ENCODE measurements at places on chromosomes 7 and 10.

GRCh38 chr10:59957975-59958374, 51.6 kb upstream of the CCDC6 start:
- no peak for DNase-seq

DNA sequence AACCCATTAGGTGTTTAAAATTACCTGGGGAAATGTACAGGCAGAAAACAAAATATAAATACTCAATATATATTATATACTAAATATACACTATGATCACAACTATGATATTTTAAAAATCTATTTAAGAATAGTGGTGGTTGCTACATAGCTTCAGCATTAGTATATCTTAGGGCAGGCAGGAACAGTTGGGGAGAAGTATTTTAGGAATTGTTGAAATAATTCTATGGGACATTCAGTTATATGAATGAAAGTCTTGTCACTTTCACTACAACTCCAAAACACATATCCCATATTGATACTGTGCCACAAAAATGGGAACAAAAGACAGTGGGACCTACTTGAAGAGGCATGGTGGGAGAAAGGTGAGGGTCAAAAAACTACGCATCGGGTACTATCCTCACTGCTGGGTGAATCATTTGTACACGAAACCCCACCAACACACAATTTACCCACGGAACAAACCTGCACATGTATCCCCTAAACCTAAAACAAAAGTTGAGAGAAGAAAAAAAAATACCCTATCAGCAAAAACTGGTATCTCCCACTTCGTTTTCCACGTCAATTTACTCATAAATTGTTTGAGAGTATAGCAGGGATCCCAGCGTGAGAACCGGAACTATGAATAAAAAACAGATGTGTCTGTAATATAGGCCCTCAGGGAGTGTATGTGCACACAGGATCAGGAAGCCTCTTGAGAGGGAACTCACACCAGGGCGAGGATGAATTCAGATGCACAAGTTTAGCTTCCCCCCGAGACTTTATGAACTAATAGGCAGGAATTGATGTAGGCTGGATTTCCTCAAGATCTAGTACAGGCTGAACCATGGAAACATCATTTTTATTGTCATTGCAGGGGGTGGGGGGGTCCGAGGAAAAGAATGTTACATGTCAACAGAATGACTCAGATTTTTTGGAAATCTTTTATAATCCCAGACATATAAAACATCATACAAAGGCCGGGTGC, 16.2 kb downstream of the SLC16A12 start:
- no peak for DNase-seq

DNA sequence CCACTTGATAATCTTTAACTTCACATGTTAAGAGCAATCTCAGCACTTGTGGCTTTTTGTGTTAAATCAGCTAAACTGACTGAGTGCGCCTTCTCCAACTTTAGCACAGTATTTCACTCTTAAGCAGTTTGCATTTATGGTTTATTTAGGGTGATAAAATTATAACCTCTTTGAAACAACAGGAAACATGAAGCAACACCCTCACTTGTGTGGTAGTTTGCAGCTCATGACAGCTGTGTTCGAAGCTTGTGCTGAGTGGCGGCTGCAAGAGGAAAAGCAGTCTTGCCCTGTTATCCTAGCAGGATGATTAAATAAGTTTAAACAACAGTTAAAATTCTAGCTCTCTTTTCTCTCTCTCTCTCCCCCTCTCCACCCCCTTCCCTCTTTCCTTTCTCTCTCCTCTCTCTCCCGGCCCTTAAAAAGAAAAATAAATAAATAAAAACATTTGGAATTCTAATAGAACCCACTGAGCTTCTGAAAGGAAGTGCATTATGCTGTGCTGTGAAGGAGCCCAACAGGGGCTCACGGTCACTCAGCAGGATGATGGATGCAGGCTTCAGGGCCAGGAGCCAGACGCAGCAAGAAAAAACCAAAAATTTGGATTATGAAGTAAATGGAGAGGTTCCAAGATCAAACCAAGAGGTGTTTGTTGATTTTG, 25.2 kb downstream of the OGDH start:
- DNase-seq, result no peak

GRCh38 chr7:131835141-131835540, 278.7 kb upstream of the PODXL start:
- no peak for DNase-seq

DNA sequence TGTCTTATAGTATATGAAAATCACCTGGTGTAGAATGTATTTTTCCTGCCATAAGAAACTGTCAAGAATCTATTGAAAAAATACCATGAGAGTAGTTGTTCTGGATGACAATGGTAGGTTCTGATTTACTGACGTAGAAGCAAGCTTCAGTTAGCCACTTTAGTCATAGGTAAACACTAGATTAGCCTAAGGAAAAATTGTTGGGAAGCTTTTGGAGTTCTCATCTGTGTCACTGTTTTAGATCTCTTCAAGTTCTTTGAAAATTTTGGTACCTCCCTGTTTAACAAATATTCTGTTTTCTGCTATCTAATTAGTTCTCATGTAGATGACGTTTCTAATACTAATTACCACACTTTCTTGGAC, 131.8 kb downstream of the ADK start:
- DNase-seq, result no peak

DNA sequence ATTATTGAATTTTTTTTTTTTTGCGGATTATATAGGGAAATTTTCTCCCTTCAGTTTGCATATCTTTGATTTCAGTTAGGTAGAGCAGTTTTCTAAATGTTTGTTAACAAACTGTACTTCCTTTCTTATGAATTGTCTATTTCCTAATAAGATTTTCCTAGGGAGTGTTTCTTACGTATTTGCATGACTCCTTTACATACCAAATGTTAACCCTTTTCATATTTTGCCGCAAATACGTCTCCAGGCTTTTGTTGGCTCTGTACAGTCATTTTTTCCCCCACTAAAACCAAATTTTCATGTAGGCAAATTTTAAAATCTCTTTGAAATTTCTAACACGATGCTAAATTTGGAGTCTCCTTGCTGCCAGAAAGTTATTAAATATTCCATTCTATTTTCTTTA, 1.9 kb upstream of the FRAT2 start:
- DNase-seq, result no peak

- no peak for DNase-seq
These were observed 361.0 kb downstream of the ETV1 start for GRCh38 chr7:13628239-13629001.

DNA sequence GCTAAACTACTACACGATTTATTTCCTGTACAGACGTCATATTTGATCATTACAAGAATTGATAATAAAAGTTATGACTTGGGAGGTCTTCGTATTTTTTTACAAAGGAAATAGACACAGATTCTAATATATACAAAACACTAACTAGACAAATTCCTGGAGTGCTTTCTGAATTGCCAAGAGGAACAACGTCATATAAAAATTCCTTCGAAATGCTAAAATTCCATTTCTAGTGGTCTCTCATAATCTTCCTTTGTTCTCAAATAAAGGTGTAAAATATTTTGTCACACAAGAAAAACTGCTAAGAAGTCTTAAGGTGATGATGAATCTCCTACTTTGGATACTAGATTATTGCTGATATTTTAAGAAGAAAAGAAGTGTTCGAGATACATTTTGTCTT, 85.4 kb downstream of the CDK6 start:
- DNase-seq, result no peak

- DNase-seq, result peak; percentile 81
These were observed at the start of gene HSPA12A for GRCh38 chr10:116742367-116743265. TSS of gene HSPA12A (minus strand) at chr10:116742566. CDS start at chr10:116742469, 97 bp downstream.

DNA sequence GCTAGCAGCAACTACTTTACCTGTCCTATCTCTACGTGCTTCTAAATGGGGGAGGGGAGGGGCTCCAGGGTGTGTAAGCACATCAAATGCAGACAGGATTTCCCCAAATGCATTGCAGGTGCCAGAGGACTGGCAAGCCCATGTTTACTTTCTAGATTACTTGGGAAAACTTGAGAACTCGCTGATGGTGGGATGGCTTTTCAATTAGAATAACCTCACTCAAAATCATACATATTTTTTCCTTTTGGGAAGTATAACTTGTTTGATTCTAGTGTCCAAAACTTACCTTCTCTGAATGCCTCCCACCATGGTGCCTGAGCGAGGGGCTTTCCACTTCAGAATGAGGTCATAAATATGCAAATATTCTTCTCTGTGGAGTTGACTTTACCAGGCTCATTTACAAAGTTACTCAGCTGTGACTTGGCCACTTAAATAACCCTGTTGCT, 191.3 kb upstream of the RHOBTB1 start:
- DNase-seq, result no peak

DNA sequence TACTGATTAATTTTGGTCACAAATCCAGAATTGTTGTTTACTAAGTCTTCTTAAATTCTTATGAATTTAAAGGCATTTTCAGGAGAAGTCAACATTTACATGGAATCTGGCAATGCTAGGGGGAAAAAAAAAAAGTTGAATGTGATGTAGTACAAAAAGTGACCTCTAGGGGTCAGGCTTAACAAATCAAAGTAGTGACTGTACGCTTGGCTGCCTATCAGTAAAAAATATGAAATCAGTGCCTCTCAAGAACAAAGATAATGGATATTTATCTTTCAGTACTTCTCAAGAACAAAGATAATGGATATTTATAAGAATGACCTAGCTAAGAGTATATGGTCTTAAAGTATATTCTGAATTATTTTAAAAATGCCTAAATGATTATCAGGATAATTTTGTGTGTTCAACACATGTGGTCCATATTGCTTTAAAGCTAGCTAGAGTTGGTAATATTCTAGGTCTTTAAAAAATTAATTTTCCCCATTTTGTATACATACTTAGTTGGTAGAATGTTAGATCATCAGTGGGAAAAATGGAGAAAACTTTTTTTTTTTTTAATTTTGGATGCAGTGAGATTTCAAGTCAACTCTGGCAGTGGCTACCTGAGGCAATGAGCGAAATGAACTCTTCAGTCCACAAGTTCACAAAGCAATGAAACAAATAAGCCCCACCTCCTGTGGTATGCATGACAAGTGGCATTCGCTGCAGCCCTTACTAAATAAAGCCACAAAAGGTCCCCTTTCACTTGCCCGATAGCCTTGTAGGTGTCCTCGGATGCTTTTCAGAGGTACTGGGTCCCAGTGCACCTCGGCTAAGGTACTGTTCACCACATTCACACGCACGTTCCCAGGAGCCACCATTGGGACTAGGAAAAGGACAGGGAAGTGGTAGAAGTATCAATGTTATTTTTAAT, 51.2 kb upstream of the LAMB4 start:
- no peak for DNase-seq

GRCh38 chr10:131860311-131860710, 40.5 kb upstream of the PPP2R2D start:
- peak; percentile 40 for DNase-seq

DNA sequence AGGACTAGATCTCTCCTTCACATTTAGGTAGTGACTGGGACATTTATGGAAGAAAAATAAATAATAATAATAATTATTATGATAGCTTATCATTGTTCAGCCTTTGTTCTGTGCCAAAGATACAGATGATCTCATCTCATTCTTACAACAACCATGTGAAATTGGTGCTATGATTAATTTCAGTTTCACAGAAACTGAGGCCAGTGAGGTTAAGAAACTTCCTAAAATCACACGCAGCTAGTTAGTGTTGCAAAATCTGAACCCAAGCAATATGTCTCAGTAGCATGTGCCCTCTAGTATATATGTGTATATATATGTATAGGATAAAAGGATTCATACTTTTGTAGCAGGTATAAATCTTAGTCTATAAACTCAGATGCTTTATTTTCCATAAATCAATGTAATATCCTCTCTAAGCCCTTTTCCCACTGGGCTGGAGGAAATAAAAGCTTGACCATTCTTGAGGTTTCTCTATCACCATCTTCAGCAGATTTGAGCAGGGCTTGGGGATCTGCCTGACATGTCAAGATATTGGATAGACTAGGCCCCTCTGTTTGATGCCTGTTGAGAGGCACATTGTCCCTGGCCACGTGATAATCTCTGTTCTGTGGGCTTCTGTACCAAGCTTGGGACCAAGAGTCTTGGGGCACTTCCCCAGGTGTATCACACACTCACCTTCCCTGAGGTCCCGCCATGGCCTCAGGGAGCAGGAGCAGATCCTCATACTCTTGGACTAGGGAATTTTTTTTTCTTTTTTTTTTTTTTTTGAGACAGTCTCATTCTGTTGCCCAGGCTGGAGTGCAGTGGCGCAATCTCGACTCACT, 172.6 kb upstream of the NRP1 start:
- DNase-seq, result no peak

DNA sequence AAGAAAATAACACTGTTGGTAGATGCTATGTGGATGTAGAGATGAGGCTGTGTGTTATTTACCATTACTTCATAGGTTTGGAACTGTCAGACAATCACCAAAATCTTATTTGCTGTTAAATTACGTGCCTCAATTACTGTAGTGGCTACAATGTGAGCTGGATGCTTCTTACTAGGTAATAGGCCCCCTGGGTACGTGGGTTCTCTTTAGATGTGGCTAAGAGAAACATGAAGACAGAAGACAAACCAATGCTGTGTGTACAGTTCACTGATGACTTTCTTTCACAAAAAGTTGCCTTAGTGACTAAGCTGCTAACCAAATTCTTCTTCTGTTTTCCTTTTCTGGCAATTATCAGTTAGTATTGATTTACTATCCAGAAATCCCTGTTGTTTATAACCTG, 144.6 kb downstream of the SEMA3E start:
- no peak for DNase-seq

DNA sequence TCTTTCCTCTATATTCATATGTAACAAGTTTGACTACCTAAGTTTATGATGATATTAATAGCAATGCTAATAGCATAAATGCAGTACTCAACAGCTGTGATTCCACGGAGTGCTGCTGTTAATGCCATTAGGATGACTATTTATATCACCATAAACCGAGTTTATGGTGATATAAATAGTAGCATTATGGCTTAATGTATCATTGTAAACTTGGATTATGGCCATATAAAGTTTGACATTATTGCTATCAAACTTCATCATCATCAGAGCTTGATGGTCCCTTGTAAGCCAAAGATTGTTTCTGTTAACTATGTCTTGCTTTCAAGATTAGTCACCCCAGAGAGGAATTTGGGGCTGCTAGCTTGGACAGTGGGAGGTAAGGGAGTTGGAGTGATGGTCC, 612.4 kb upstream of the C7orf33 start:
- no peak for DNase-seq

DNA sequence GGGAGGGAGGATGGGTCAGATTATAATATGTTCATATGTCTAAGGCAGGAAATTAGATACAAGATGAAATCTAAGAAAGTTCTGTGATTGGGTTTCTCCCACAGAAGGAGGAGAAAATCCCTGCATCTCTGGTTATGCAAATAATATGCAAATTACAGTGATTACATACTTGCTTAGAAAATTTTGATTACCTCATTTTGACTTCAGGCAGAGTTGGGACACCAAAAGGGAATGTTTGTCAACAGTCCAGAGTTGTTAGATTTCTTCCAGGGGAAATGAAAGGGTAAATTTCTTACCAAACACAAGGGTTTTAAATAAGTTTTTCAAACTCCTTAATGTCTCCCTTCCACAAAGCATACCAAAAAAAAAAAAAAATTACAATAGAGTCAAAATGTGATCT, 101.4 kb upstream of the STEAP1B start:
- no peak for DNase-seq

Data from type B pancreatic cell (in vitro differentiated cells).